ENCODE measurements at places on chromosomes 1 and 21. TPM values are rescaled to one million over a fixed set of nuclear protein-coding genes. Genes with fewer than 3 reads are reported as not detected.

Gene TSPAN2
- total RNA-seq = 0.13 TPM

Gene CD1B
- not detected for total RNA-seq

Gene SPRR2D
- 2.4 TPM for total RNA-seq

Gene KRTAP20-4
- total RNA-seq = not detected

Gene MIXL1
- not detected for total RNA-seq

Gene SLC45A1
- 0.26 TPM for total RNA-seq

Gene RGS4
- not detected for total RNA-seq

All from bronchial epithelial cell (primary cell).